Activated T-cell treated with anti-CD3 and anti-CD28 coated beads for 24 hours (primary cell): ENCODE measurements at places on chromosomes 1 and 21.

GRCh38 chr1:21598904-21599303 lies 70.3 kb downstream of the RAP1GAP start:
- DNase-seq = no peak

DNA sequence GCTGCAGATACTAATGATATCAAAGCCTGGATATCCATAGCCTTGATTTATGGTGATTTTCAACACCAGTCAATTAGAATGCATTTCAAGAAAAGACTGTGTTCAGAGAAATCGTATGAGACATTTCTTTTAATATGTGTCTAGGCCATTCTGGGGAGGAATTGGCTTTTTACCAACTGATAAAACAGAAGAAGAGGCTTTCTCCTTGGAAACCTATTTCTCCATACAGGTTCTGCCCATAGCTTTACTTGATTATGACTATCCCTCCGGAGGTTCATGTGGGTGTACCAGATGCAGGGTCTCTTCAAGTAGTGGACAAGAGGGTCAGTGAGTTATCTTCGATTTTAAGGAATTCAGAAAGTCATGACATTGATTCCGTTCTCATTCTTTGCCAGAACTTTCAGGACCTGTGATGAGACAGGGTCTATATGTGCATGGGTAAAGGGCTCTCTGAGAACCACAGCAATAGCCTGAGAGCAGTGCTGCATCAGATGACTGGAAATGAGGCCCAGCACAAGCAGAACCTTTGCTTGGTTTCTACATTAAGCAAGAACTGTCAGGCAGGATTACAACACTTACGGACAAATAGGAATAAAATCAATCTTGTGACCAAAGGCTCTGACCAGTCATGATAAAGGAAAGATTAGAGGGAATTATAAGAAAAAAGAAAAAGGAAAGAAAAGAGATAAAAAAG lies 263.7 kb upstream of the SGIP1 start:
- no peak for DNase-seq

DNA sequence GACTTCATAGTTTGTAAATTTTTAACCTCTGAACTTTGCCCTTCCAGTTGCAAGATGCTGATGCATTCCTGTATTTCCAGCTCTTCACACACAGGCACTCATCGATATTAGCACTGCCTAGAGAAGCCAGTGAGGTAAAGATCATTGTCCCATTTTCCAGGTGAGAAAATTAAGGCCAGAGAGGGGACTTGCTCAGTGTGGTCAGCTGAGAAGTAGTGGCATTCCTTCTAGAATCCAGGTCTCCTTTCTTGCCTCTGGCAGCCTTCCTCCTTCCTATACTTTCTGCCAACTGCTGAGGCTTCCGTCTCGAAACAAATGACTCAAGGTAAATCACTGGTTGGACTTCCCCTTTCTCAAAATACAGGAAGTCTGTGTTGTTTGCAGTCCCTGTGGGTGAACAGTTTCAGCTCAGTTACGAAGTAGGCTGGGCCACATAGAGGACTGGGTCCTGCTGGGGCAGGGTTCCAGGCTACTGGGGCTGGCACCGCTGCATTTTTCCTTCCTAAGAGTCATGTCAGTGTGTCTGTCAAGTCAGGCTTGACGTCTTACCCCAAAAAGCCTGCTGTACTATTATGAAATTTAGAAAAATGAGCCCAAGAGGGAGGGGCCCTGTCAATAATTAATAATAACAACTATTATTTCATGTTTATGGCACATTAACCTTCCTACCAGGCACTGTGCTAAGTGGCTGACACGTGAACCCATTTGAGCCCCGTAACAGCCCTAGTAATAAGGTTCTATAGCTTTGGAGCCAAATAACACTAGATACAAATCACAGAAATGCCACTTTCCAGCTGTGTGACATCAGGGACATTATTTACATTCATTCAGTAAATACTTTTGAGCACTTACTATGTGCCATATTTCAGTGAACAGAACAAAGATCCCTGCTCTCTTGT lies 16.6 kb upstream of the RNF19B start:
- peak; percentile 60 for DNase-seq

- DNase-seq = no peak
Measured at GRCh38 chr1:231036416-231036815, 3.6 kb downstream of the FAM89A start.

- no peak for DNase-seq
Measured at GRCh38 chr1:163069655-163070277, 605 bp downstream of the RGS4 start.

DNA sequence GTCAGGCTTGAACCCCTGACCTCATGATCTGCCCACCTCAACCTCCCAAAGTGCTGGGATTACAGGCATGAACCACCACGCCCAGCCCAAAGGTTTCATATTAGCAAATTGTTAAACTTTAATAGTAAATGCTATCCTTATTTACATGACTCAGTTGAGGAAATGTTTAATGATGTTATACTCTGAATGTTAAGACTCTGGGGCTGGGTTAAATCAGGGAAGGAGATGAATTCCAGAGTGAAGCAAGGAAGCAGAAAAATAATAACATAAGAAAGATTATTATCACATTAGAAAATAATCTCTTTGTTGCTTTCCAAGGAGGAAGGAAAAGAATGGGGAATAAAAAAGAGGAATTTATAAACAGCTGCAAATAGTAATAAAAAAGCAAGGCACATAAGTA lies 105.3 kb downstream of the PTGS2 start:
- DNase-seq = no peak

DNA sequence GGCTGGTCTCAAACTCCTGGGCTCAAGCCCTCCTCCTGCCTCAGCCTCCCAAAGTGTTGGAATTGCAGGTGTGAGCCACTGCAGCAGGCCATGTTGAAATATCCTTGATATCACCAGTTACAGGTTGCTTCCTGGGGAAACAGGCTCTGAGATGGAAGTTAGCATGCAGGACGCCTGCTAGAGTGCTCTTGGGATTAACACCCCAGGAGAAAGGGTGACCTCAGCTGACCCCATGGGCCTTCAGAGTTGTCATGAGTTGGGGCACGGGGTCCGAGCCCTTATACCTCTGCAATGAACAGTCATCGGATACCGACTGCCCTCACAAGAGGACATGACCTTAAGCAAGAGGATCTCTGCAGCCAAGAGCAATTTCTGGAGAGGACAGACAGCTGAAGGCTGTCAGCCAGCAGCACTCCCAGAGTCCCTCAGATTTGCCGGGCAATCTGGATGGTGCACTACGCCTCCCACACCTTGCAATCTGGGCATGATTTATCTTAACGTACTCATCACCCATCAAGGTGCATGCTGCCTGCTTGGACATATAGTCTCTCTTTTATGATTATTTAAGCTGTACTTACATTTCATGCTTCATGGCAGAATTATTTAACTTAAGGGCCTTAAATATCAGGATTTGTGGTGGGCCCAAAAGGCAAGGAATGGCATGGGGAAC lies 134.6 kb downstream of the ADSS2 start:
- no peak for DNase-seq

DNA sequence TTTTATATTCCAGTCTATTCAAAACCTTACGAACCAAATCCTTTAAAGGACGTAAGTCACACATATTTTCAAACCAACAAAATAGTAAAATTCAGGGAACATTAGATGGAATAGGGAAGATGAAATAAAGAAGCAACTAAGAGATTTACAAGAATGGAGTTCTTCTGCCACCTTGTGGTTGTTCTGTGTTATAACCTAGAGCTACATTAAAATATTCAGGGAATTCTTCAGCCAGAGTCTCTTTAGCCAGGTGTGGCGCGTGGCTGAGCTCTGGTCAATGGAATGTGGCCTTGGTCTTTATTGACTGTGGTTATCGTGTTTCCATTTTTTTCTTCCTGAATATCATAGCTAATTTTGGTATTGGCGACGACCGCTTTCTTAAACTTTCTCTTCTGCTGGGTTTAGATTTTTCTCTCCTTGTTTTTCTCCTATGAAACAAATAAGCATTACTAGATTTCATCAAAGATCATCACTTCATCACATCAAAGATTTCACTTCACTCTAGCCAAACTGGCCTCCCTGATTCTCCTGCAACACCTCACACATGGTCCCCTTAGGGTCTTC lies 221.3 kb downstream of the MRPL39 start:
- no peak for DNase-seq

GRCh38 chr1:204104331-204105130 lies 31.6 kb downstream of the SOX13 start:
- DNase-seq = no peak

DNA sequence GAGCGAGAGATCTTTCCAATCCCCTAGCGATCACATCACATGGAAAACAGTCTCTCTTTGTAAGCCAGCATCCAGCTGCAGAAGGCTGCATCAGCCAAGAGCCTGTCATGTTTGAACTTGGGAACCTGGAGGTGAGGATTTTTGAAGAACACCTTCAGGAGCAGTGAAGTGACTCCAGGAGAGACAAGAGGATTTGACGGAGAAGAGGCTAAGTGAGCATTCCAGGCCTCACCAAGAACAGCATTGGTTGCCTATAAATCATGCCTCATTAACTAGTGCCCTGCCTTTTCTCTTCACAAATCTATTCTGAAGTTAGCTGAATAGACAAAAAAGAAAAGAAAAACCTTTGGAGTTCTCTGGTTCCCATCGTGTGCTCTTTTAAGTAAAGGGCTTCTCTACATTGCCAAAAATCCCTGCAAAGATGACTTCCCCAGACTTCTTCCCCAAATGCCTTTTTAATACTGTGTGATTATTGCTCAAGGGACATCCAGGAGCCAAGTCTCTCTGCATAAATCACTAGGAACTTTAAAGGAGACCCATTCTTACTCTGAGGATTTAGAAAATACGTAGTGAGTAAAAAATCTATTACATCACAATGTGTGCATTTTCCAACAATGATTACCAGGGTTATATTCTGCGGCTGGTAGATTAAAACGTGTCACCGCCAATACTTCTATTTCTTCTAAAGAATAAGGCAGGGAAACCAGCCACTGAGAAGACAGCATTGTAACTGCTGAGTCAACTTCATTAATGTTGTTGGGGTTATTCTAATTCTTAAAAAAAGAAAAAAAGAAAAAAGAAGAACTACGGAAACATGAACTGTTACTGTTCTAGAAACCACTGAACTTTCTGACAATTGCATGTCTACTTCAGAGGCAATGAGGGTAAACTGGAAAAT lies 95.2 kb downstream of the KIF14 start:
- DNase-seq = no peak

GRCh38 chr1:207925210-207925609 lies 14.3 kb upstream of the CD34 start:
- no peak for DNase-seq

- no peak for DNase-seq
Measured at GRCh38 chr1:187491082-187491720, 662.5 kb downstream of the PLA2G4A start.

DNA sequence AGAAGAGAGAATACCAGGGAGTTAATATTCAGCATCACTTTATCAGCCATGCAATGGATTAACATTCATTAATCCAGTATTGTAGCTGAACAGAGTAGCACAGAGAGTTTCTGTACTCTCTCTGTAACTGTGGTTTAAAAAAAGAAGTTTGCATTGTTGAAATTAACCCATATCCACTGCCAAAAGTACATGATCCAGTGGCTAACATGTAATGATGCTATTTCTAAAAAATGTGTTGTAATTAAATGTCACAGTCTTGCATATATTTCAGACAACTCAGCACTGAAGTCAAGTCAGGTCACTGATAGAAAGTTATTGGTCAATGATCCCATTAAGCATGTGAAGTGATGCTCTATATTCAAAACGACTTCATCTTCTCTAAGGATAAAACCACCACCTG lies 141.3 kb downstream of the NRIP1 start:
- no peak for DNase-seq

- no peak for DNase-seq
Measured at GRCh38 chr1:109148987-109149561, 35.2 kb downstream of the ELAPOR1 start.

DNA sequence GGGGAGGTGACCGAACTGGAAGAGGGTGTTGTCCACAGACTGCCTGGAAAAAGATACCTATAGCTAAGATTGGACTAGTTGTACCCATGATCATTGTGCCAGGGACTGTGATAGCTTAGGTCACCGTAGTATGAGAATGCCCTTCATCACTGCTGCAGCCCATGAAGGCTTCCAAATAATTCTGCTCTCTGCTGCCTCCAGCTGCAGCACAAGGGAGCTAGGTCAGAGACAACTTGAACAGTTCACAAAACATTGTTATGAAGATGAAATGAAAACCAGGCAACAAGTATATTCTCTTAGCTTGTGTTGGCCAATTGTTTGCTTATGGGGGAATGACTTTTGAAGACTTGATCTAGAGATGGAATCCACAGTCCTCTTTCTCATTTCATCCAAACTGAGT lies 246.7 kb downstream of the MRPL39 start:
- no peak for DNase-seq

- no peak for DNase-seq
Measured at GRCh38 chr21:46195595-46196195, 11.4 kb upstream of the SPATC1L start.

- DNase-seq = peak; percentile 11
Measured at GRCh38 chr1:247415423-247416361, at the start of gene NLRP3. Gene NLRP3 (plus strand): TSS chr1:247416173. CDS start chr1:247418801, 2,628 bp downstream.

GRCh38 chr21:34846601-34847112 lies 177.9 kb downstream of the CLIC6 start:
- no peak for DNase-seq
